ENCODE measurements at places on chromosomes 6 and 20.
A peak's percentile ranks its signal among the peaks of the same experiment; 100 is the strongest.

DNA sequence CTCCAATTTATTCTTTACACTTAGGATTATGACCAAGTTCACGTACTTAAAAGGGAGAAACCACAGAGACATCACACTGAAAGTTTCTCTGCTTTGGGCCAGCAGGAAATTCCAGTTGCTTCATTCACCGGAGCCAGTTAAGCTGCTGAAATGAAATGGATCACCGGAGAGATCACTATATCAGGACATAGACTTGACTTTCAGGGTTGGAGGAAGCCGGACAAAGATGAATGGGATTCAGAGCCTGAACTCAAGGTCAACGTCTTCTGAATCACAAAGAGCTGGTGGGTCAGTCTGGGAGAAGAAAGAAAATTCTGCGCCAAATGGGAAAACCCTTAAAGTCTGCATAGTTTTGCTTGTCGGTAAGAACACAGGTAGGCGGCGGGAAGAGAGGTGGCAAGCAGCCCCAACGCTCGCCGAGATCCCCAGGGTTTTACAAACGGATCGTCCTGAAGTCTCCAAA lies 81.9 kb upstream of the CCDC28A start:
- no peak for DNase-seq

DNA sequence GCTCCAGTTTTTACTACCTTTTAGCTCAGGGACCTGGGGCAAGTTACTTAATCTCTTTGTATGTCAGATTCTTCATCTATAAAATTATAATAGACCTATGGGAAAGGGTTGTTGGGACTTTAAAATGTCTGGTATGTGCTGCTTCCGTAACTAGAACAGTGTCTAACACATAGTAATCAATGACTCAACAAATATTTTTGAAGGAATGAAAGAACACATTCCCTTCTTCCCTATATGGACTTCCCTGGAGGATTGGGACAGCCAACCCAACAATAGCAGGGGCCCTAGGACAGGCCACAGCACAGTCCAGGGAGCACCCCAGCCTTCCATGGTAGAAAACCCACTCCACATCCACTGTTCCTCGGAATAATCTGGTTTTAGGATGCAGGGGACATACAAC lies 50.7 kb upstream of the TPD52L1 start:
- no peak for DNase-seq

DNA sequence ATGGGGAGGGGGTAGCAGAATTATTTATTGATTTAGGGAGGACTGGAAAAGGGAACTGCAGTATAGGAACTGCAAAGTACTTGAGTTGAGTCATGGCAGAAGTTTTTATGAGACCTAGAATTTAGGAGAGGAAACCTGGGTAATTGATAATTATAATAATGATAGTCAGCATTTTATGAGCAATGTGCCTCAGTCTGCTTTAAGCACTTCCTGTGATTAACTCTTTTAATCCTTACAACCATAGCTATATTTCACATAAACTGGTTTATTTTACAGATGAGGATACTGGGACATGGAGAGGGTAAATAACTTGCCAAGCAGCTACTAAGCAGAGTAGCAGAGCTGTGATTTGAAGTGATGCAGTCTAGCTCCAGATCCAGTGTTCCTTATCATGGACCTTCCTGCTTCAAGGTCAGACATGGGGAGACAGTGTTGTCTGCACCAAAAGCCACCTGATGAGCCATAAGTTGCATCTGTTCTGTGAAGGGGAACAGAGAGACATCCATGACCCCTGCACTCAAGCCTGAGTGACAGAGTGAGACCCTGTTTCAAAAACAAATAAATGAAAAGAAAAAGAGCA lies 13.6 kb downstream of the LRRC1 start:
- DNase-seq: no peak

DNA sequence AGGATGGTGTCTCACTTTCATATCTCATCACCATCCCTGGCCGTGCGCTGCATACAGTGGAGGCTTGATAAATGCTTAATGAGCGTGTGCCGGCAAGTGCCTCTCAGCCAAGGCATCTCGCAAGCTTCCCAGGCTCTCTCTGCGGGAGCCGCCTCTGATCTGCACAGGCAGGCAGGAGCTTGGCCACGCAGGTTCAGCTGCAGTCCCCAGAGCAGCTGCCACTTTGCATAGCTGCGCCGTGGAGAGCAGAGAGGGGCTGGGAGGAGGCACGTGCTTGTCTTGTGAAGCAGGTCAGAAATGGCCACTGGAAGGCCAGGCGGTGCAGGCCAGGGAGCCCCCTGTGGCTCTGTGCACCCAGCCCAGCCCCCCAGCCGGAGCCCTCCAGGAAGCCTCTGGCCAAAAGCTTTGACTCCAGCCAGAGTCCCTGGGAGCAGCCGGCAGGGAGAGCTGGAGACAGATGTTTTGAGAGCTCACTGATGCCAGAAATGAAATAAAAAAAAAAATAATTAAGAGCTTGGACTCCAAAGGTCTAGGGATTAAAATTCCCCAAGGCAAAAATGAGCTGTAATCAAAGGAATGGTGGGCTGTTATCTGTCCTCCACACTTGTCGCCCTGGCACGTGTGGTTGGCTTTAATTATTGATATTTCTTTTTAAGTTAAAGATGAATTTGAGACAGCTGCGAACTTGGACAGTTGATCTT lies 377.0 kb downstream of the CDH4 start:
- no peak for DNase-seq

- no peak for DNase-seq
These were observed 23.9 kb upstream of the VSTM2L start for GRCh38 chr20:37878835-37879599.

- no peak for DNase-seq
These were observed 138.8 kb upstream of the JARID2 start for GRCh38 chr6:15106958-15107643.

GRCh38 chr6:143060354-143060805 lies 309 bp upstream of the AIG1 start:
- peak; percentile 22 for DNase-seq

DNA sequence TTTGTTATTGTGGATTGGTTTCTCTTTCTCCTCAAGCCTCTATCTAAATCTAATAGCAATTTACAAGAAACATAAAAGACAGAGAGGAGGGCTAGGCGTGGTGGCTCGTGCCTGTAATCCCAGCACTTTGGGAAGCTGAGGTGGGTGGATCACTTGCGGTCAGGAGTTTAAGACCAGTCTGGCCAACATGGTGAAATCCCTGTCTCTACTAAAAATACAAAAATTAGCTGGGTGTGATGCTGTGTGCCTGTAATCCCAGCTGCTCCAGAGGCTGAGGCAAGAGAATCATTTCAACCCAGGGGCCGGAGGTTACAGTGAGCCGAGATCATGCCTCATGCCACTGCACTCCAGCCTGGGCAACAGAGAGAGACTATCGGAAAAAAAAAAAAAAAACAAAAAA lies 46.6 kb downstream of the SLC2A12 start:
- no peak for DNase-seq

- no peak for DNase-seq
These were observed 52.2 kb upstream of the CHRNA4 start for GRCh38 chr20:63413323-63413722.

- no peak for DNase-seq
These were observed 81.2 kb downstream of the PTPN1 start for GRCh38 chr20:50591233-50591852.

- DNase-seq: no peak
These were observed 4.7 kb upstream of the CENPW start for GRCh38 chr6:126335210-126335609.

DNA sequence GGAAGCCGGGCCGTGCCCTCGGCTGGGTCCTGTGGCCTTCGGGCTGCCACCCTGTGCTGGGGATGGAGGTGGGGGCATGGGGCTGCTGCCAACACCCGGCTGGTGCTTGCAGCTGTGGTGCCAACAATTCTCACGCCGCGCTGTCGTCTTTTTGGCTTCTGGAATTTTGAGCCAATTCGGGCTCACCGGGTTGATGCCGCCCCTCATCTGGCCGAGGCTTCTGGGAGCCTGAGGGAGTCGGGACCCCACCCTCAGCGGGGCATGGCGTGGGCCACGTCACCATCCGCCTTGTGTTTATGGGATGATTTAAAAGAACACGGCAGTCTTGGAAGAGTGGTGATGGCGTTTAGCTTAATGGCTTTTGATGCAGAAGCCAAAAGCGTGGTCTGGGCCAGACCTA lies 8.7 kb upstream of the NPBWR2 start:
- no peak for DNase-seq

- no peak for DNase-seq
These were observed 94.1 kb downstream of the MAN1A1 start for GRCh38 chr6:119255492-119255891.

DNA sequence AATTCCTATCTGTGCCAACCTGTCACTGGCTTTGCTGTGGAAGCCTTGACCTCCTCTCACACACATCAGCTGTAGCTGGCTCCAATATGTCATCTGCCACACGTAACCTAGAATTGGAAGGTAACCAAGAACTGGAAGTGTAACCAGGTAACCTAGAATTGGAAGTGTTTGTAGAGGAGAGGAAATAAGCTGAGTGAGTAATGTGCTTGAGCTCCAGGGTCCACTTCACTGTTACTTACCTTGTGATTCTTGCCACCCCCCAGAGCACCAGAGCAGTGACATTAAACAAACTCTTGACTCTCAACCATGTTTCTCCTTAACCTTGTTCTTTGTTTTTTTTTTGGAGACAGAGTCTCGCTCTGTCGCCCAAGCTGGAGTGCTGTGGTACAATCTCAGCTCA lies 350.5 kb downstream of the NRN1 start:
- no peak for DNase-seq

GRCh38 chr20:23096097-23096496 lies 10.0 kb upstream of the CD93 start:
- no peak for DNase-seq

DNA sequence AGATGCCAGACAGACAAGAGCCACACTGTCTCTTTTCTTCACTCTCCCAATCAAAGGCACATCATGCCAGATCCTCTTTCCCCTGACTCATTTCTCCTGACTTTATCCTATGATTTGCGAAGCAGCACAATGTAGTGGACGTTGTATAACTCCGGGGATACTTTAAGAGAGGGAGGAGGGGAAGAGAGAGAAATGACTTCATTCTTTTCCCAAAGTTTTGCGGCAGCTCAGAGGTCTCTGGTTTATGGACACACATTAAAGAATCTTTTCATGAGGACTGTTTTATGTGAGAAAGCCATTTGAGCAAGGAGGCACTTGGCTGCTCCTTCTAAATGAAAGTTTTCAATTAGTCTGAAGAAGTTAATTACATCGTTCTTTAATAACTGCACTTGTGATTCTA lies 75.1 kb upstream of the MC3R start:
- no peak for DNase-seq

DNA sequence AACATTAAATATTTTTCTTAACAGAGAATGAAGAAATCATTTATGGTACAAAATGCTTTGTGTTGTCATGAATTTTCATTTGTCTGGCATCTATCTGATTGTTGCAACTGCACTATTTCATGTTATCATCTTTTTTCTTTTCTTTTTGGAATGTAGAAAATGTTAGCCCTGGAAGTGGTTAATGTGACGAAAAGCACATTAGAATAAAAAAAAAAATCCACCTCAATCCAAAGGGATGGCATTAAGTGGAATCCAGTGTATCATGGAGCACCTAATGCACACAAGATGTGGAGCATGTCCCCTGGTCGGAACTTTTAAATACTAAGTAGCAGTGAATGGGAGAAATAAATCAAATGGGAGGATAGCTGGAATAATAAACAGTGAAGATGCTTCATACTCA lies 172.9 kb upstream of the MCHR2 start:
- no peak for DNase-seq

All from stimulated activated CD4-positive, alpha-beta T cell treated with anti-CD3 and anti-CD28 coated beads, Interleukin-1b, Interleukin-23, amount 100 ng/mL, for 1 hour (primary cell).